Daoy (cell line): ENCODE measurements at places on chromosomes 11 and 22.

- peak; percentile 21 for DNase-seq
These were observed 54.7 kb upstream of the TCF20 start for GRCh38 chr22:42324990-42325710.

DNA sequence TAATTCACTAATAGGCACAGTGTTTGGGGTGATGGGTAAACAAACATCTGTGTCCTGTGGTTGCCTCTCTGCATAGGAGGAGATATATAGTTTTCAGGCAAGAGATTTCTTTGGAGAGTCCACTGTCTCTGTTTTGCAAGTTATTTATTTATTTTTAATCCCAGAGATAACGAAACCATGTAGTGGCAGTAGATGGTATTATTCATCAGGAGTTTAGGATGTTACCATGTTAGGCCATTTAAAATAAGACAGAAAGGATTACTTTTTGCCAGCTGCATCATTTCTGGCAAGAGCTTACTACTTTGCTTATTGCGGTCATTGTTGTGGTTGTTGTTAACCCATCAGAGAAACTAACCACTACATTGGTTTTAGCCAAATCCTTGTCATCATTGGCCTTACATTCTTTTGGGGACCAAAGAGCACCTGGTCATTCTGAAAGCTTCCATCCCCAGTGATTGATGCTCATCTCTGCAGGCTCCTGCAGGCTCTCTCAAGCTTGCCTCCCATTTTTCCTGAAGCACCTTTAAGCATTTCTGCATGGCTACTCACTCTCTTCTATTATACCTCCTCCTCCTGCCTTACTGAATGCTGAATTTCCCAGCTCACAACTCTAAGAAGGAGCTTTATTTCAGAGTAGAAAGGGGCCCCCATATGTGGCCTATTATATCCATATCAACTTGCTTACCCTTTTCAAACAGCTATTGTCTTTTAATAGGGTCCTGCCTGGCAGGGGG lies 84.4 kb downstream of the CSTPP1 start:
- DNase-seq, result no peak

- DNase-seq, result no peak
These were observed 245.6 kb downstream of the TENM4 start for GRCh38 chr11:79195209-79195608.

DNA sequence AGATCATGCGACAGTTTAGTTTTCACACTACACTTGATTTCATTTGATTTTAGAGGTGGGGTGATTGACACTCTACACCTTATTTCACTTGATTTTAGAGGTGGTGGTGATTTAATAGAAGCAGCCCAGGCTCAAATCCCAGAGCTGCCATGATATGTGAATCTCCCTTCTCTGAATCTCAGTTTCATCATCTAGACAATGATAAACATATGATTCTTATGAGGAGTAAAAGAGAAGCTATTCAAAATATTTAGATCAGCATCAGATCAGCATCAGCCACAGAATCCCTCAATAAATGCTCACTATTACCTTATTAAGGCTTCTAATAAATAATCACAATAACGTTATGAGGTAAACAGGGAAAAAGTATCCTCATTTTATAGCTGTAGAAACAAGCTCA lies 98.8 kb downstream of the MSANTD4 start:
- no peak for DNase-seq

GRCh38 chr11:109015283-109015682 lies 350.4 kb downstream of the DDX10 start:
- DNase-seq, result no peak

- peak; percentile 35 for DNase-seq
These were observed 44.5 kb upstream of the TEAD1 start for GRCh38 chr11:12629601-12630313.

- DNase-seq, result no peak
These were observed 364.3 kb downstream of the SHANK2 start for GRCh38 chr11:70888061-70888460.

DNA sequence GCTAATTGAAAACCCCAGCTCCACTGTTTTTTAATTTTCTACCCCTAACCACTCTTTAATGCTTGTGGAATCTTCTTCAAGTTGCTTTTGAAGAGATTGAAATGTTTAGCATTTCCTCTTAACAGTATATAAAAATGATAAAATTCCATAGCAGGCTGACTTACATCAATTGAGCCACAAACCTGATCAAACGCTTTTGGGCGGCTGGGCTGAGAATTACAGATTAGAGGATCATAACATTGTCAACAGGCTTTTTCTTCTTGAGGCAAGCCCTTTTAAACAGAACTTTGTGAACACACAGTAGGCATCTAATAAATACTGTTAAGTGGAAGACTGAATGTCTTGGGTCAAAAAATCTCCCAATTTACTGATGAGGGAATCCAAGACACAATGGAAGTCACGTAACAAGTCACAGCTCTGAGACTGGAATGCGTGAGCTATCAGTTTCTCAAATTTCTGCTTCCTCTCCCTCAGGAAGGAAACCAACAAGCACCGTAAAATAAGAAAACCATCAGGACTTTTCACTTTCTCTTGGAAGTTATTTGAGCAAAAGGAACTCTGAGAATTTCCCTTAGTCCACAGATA lies 50.0 kb upstream of the CCDC89 start:
- DNase-seq, result no peak

- no peak for DNase-seq
These were observed 62.2 kb downstream of the ARFGAP3 start for GRCh38 chr22:42794551-42795510.

DNA sequence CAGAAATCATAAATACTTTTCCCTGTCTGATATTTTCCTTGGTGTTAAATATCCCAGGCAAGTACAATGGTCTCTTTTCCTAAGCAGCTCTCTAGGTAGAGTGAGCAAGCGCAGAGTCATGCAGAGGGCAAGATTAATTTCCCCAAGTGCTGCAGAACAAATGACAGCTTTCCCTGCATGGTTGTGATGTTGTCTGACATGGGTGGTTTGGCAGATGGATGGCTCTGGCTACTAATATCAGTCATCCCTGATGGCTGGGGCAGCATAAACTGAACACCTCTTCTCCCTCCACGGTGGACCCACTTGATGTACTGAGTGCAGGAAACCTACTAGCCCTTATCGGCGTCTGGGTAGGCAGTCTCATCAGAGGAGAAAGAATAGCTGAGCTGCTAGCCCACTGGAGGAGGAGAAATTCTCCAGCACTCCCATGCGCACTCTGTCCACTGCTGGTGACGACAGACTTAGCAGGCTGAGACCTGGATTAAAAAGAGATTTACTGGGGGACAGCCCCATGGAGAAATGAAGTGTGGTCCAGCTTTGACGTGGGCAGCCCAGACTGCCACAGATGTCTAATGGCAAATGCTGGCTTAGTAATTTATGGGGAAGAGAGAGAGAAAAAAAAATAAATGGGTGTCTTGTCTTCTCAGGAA lies 202.9 kb downstream of the DBX1 start:
- DNase-seq, result no peak

GRCh38 chr11:119737366-119738058 lies 8.5 kb upstream of the NECTIN1 start:
- DNase-seq, result no peak

DNA sequence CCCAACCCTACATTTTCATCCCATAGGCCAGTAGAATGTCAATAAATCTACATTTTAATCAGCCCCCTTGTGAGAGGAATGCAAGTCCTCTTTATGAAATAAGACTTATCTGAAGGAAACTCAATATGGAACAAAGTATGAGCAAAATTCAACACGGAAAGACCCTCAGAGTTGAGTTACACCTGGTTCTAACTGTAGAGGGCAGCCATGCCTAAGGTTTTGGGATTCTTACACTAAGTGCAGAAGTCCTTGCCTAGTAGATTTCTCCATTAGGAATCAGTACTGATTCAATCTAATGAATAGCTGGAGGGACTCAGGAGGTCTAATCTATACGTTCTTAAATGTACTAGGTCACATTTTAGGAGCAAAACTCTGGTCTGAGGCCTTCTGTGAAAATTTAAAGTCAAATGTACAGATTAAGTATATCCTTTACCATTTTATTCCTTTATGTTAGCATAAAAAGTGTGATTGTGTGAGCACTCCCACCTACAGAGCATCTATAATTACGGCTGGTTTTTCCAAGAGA lies 904.5 kb downstream of the DLG2 start:
- DNase-seq, result no peak

DNA sequence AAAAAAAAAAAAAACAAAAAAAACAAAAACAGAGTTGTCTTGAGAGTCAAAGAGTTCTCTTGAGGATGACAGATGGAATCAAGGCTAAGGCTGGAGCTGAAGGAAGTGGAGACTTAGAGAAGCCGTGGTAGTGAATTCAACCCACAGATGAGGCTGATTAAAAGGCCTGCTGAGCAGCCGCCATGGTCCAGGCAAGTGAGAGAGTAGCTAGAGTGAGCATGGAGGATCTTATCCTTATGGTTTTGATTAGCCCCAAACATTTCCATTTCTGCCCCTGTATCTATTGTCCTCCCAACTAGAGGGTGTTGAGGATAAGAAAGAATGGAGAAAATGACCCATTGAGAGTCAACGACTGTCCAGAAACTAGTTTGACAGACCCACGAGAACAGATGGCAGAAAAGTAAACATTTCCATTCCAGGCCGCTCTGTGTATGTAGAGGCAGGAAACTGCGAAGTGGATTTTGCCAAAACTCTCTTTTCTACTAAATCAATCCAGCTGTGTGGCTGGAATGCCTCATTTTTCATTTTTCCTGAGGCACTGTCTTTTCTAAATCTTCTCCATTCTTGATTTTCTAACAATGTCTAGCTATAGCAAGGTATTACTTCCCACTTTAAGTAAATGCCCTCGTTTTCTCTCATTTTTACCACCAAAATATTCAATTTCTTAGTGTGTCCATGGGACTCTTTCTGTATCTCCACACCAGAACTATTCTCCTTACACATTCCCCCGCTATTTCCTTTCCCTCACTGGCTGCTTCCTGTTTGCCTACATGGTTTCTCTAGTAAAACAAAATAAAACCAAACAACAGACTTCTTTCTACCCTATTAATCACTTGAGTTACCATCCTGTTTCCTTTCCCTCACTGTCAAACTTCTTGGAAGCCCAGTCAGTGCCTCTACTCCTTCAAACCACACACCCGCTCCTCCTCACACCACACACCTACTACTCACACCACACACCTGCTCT lies 5.4 kb upstream of the MMP8 start:
- DNase-seq, result no peak

DNA sequence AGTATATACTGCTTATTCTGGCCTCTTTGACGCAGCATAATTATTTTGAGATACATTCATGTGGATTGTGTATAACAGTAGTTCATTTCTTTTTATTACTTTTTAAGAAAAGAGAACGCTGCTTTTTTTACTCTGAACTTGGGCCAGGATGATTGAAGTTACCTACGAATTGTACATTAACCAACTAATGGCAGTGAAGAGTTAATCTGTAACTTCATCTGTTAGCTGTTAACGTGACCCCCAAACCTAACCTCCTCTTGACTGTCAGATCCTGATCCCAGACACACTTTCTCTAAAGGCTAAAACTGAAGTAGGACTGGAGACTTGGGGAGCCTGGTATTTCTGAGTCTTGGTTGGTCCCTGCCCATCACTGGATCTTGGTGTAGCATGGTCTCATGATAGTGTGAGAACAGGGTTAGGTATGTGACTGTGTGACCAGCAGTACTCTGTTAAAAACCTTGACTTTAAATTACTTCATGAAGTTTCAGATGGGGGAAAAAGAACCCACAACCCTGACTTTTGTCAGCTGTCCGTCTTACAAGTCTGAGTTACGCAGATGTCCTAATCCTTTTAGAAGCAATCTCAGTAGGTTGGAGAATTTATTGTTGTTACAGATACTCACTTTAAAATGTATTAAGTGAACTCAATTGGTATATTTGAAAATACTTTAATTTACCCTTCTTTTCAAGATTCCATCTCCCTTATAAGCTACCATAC lies 39.4 kb downstream of the C22orf31 start:
- no peak for DNase-seq

- peak; percentile 28 for DNase-seq
These were observed 571 bp downstream of the FAR1 start for GRCh38 chr11:13668957-13669521.

DNA sequence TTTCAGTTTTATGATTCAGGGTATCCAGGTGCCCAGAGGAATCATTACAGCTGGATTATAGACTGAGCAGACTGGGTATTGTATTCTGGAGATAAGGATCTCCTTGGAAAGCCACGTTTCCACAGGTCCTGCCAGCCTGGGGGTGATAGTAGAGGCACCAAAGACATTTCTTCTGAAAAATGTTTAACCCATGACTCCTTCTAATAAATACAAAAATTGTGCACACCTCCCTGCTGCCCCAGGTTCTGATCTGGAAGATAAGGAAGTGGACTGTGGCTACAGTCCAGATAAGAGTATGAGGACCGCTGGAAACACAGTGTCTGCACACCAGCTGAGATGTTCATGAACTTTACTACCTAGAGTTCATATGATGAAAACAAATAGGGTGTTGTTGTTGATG lies 192.5 kb downstream of the DBX1 start:
- DNase-seq, result no peak

GRCh38 chr11:118996926-118997626 lies 862 bp upstream of the CENATAC start:
- no peak for DNase-seq

DNA sequence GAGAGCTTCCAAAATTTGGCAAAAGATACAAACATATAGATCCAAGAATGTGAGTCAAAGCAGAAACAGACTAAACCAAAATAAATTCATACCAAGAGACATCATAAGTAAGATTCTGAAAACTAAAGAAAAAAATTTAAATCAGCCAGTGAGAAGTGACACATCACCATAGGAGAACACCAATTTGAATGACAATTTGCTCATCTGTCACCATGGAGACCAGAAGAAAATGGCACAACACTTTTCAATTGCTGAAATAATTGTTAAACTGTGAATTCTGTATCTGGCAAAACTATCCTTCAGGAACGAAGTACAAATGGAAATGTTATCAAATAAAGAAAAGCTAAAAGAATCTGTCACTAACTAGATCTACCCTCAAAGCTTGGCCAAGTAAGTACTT lies 864.3 kb downstream of the BRD1 start:
- no peak for DNase-seq

DNA sequence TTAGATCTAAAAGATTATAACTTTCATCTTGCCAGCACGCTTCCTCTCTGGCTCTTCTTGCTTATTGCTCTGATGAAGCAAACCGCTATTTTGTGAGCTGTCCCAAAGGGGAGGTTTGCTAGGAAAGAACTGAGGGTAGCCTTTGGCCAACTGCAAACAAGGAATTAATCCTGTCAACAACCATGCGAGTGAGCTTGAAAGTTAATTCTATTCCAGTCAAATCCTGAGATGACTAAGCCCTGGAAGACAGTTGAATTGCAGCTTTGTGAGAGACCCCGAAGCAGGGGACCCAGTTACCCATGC lies 10.3 kb upstream of the RNF141 start:
- no peak for DNase-seq
